Activated T-helper 1 cell treated with anti-CD3 and anti-CD28 coated beads, Interleukin-2, amount 50 U/mL, for 16 hours (primary cell): ENCODE measurements at places on chromosomes 2 and 18.

DNA sequence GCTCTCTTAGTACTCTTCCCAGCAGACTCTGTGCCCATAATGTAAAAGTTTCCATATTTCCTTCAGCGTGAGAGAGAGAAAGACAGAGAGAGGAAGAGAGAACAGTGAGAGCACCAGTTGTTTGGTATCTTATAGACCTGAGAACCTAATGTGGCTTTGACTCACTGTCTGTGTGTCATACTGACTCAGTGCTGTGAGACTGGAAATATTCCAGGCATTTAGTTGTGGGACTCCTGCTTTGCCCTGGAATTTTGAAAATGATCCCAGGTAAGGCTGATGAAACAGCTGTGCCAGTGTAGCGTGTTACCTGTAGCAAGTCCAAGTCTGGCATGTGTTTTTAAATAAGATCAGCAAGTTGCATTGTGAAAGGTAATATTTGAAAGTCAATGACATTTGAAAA lies 87.9 kb upstream of the KCNH7 start:
- DNase-seq = no peak

DNA sequence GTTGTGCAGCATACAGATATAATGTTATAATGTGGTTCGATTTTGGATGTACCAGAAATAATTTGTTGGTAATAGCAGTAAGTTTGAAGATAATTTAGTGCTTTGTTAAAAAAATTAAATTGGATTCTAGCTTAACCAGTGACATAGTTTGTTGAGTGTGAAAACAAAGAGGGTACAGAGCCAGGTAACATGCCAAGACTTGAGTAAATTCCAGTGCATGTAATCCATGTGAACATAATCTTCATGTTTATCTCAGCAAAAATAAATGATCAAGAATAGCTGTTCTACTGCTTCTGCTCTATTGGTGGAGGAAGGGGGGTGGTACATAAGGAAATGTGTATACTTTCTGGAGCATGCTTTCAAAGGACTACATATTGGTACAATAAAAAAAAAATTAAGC lies 165.8 kb downstream of the DNAH7 start:
- no peak for DNase-seq

DNA sequence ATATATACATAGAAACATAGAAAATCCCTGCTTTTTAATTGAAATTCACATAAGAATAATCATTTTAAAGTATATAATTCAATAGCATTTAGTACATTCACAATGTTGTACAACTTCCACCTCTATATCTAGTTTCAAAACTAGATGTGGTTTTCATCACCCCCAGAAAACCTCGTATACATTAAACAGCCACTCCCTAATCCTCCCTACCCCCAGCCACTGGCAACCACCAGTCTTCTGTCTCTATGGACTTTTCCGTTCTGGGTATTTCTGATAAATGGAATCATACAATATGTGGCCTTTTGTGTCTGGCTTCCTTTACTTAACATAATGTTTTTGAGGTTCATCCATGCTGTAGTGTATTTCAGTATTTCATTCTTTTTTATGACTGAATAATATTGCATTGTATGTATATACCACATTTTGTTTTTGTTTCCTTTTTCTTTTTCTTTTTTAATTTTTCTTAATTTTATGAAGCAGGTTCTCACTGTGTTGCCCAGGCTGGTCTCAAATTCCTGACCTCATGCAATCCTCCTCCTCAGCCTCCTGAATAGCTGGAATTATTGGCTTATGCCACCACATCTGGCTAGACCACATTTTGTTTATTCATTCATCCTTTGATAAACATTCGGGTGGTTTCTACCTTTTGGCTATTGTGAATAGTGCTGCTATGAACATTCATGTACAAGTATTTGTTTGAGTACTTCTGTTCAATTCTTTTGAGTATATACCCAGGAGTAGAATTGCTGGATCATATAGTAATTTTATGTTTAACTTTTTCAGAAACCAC lies 50.6 kb upstream of the RNF152 start:
- DNase-seq = no peak

DNA sequence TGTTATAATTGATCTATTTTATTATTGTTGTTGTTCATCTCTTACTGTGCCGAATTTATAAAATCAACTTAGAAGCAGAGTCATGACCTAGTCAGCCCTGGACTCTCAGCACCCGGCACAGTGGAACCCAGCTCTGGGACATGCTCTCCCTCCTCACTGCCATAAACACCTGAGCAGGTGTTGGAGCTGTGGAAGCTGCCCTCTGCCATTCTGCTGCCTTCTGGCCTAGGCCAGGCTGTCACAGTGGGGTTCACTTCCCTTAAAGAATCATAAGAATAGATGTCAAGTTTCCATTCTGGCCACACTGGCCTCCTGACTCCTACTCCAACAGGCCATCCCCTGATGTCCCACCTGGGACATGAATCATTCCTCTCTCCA lies 192.2 kb downstream of the ZFP36L2 start:
- no peak for DNase-seq

DNA sequence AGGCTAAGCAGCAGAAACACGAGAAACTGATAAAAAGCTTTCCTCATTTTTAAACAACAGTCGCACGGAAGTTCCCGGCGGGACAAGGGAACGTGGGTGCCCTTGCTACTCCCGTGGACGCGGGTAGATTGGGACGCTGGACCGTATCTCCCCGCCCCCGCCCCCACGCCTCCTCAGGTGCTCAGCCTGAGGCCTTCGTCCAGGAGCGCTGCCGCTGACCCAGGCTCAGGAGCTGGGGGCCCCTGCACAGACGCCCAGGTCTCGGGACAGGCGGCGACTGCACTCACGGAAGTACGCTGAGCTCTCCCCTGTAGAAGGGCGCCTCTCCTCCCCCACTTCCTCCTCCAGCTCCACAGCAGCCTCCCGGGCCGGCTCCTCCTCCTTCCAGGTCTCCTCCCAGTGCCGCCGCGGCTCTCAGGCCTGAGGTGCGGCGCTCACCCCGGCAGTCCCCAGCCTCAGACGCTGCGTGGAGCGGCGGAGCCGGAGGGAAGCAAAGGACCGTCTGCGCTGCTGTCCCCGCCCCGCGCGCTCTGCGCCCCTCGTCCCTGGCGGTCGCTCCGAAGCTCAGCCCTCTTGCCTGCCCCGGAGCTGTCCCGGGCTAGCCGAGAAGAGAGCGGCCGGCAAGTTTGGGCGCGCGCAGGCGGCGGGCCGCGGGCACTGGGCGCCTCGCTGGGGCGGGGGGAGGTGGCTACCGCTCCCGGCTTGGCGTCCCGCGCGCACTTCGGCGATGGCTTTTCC lies at the start of gene ITGAV:
Gene ITGAV, plus strand, starts transcription at position 445 of the 738 bp plus-strand sequence. Its CDS starts 283 bp downstream, at position 728.
- peak; percentile 58 for DNase-seq

GRCh38 chr2:171160119-171160955 lies at the start of gene TLK1:
TSS of gene TLK1 (minus strand) at chr2:171160893. CDS start at chr2:171160428, 465 bp downstream.
- peak; percentile 71 for DNase-seq

- no peak for DNase-seq
These were observed 185.7 kb downstream of the FAM210A start for GRCh38 chr18:13540477-13541182.

GRCh38 chr18:44733069-44733753 lies 52.5 kb downstream of the SETBP1 start:
- no peak for DNase-seq

- DNase-seq = no peak
These were observed 71.4 kb upstream of the TANK start for GRCh38 chr2:161088658-161089350.

- no peak for DNase-seq
These were observed 1922.3 kb upstream of the CELF4 start for GRCh38 chr18:39487932-39488331.

GRCh38 chr18:4854671-4855070 lies 342.4 kb downstream of the AKAIN1 start:
- DNase-seq = no peak
